ENCODE measurements at places on chromosomes 3 and 15.

- DNase-seq = no peak
Observed at GRCh38 chr15:27851858-27852210, 247.3 kb downstream of the OCA2 start.

DNA sequence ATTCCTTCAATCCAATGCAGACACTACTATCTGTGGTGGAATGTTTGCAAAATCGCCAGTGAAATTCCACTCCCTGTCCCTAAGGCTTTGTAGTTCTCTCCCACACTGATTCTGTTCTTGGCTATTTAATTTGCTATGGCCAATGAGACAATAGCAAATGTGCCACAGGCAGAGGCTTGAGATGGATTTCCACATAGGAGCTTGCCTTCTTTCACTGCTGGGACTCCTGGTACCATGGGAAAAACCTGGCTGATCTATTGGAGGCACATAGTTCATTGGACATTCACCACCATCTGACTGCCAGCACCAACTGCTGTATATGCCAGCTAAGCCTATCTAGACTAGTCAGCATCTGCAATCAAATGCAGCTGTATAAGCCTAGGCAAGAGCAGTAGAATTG is 103.8 kb downstream of the NR1D2 start:
- DNase-seq = no peak

DNA sequence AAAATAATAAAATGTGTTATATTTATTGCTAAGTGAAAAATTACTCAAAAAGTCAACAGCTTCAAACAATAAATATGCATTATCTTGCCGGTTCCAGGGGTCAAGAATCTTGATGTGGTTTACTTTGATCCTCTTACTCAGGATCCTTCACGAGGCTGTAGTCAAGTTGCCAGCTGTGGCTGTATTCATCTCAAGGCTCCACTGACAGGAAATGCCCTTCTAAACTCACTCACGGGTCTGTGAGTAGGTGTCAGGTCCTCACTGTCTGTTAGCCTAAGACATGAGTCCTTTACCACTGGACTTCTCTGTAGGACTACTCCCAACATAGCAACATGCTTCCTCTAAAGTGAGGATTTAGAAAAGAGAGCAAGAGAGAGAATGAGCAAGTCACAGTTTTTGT is 983.0 kb downstream of the SI start:
- DNase-seq = no peak

- DNase-seq = no peak
Observed at GRCh38 chr15:70936326-70936725, 43.7 kb downstream of the LRRC49 start.
